Stimulated activated CD8-positive, alpha-beta memory T cell treated with anti-CD3 and anti-CD28 coated beads, Interleukin-4, amount 100 ng/mL, for 24 hours (primary cell): ENCODE measurements at places on chromosomes 3 and 15.

DNA sequence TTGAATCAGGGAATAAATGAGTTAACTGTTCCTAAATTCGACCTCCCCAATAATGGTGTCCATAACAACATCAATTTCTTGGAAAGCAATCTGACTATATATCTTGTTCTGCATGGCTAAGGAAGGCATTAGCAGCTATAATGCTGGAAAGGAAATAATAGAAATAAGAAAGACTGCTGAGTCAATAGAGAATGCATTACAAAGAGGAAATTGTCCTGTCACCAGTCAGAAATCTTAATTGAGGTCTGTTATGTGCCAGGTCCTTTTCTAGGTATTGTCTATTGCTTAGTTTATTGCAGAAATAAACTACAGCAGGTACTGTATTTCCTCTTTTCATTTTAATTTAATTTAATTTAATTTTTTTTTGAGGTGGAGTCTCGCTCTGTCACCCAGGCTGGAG is 5.9 kb upstream of the PPP1R2 start:
- DNase-seq, result no peak

- DNase-seq, result no peak
These were observed at the start of gene CHRNB4 for GRCh38 chr15:78641102-78641748. CHRNB4 (minus strand) TSS chr15:78641210; CDS start chr15:78641133, 77 bp downstream.

DNA sequence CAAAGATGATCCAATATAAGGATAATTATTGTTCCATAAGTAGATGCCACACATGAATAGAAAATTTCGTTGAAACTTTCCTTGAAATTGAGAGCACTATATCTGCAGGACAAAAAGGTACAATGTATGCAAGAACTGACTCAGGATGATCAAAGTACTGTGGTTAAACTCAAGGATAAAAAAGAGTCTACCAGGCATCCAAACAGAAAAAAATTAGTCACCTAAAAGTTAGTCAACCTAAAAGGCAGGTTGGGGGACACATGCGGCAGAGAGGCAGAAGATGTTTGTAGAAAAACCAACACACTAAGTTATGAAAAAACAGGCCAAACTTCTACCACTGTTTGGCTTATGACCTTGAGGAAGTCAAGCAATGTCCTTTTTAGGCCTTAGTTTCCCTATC is 68.7 kb downstream of the GSK3B start:
- no peak for DNase-seq

DNA sequence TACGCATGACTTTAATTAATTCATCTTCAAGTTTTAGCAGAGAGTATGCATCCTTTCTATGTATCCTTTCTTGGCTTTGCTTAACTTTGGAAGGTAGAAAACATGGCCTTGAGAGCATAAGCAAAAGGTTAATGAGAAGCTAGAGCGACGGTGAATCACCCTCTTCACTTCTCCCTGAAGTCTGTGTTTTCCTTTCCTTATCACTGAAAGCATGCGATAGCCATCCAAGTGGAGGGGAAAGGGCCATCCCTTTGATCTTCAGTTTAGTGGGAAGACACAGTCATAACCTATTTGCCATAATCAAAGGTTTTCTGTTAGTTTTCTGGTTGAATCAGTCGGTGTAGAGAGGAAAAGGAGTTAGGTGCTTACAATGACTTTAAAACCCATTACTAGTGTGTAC is 354.0 kb upstream of the ROBO2 start:
- no peak for DNase-seq

GRCh38 chr15:90232941-90233386 is 777 bp downstream of the CIB1 start:
- no peak for DNase-seq

GRCh38 chr3:194051366-194052149 is 84.4 kb upstream of the HES1 start:
- no peak for DNase-seq

- DNase-seq, result no peak
These were observed 153.3 kb downstream of the P3H2 start for GRCh38 chr3:189967254-189967865.

GRCh38 chr15:87938031-87938430 is 318.5 kb downstream of the NTRK3 start:
- no peak for DNase-seq

DNA sequence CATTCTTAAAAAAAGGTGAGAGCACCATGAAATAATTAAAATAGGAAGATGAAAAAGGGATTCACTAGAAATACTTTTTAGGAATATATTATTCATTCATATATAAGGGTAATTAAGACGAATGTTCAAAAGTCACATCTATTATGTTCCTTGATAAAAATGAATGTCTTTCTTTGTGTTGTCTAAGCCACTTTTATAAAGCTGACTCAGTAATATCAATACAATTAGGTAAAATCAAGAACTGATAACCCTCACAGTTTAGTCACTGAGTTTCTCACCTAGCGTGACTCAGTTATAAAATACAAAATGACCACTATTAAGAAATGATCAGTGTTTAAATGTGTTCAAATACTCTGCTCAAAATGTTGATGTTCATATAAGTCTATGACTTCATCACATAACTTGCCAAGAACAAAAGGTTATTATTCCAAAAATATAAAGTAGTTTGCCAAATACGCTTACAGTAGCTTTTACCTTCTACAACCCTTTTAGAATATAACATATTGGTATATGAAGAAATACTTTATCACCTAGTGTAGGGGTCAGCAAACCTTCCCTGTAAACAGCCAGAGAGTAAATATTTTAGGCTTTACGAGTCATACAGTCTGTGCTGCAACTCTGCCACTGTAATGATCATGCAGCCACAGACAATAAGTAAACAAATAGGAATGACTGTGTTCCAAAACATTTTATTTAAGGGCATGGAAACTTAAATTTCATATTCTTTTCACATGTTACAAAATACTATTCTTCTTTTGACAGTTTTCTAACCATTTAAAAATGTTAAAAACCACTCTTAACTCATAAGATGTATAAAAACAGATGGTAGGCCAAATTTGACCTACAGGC is 369.8 kb downstream of the TBC1D5 start:
- DNase-seq, result no peak
